ENCODE measurements at places on chromosomes 2 and 18. TPM values are rescaled to one million over a fixed set of nuclear protein-coding genes. Genes with fewer than 3 reads are reported as not detected.

DNA sequence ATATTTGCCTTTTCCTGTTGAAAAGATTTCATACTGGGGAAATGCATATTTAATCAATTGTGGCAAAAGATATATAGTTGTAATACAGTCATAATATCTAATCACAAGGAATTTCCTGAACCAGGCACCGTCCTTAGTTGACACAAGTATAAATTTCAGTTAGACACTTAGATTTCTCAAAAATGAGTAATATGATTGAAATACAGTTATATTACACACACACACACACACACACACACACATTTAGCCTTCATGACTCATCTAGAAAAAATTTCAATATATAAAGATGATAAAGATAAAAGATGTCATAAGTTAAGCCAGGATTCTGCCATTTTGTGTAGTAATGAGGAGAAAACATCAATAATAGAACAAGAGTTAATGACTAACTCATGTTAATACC, 258.4 kb upstream of the ZNF804A start:
- H3K36me3 ChIP-seq: no peaks in the 10 kb centered on the region
- H3K4me1 ChIP-seq: no peaks in the 10 kb centered on the region
- no peak overlapping the region for H3K27ac ChIP-seq
- no peak overlapping the region for H3K4me3 ChIP-seq

DNA sequence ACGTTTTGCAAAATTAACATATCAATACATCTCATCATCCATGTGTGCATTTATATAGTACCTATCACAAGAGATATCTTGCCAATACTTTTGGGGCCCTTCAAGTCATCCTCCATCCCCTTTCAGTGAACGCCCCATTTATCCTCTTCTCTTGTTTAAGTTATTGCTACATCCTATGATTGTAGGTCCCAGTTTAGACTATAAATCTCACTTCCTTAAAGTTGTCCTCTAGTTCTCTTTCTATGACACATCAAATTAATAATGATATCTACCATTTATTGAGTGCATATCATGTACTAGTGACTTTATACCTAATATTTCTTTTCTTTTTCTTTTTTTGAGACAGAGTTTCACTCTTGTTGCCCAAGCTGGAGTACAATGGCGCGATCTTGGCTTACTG, 28.8 kb upstream of the FBXO11 start:
- H3K36me3 ChIP-seq: no peaks in the 10 kb centered on the region
- peaks cover 4% of the 10 kb centered on the region for H3K27me3 ChIP-seq
- H3K27ac ChIP-seq: no peak overlapping the region

DNA sequence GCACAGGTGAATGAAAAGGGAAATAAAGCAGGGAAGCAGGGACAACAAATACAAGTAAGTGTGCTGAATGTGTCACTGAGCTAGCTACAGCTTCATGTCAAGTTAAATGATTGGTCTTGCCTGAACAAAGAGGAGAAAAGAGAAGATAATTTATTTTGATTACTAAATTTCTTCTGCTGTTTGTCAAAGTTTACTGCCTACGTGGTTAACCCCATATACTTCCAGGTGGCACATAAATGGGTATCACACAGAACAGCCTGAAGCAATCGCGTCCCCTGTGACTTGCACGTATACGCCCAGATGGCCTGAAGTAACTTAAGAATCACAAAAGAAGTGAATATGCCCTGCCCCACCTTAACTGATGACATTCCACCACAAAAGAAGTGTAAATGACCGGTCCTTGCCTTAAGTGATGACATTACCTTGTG, 434.2 kb downstream of the LRRTM4 start:
- no peaks in the 10 kb centered on the region for H3K27me3 ChIP-seq
- DNase-seq: no peak
- H3K4me1 ChIP-seq: no peaks in the 10 kb centered on the region
- no peak overlapping the region for H3K4me3 ChIP-seq

The FHOD3 gene
- not detected for total RNA-seq

DNA sequence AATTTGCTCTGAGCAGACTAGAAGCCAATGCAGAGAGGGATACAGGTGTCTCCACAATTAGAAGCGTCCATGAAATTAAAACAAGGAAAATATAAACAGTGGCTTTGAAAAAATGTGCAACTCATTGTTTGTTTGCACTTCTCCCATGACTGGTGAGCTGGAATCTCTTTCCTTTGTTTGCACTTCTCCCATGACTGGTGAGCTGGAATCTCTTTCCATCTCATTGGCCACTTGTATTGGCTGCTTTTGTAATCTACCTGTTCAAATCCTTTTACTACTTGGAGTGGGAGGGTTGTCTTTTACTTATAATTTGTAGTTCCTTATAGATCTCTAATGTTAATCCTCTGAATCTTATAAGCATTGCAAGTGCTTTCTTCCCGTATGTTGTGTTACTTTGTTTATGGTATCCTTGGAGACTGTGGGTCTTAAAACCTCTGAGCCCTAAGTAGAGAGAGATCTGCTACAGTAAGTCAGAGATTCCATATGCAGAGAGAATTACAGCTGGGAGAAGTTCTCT, 94.1 kb downstream of the RTN4 start:
- H3K27me3 ChIP-seq: no peaks in the 10 kb centered on the region
- no peak overlapping the region for H3K27ac ChIP-seq
- DNase-seq: no peak
- H3K36me3 ChIP-seq: no peaks in the 10 kb centered on the region
- H3K4me3 ChIP-seq: no peak overlapping the region
- H3K4me1 ChIP-seq: no peaks in the 10 kb centered on the region

DNA sequence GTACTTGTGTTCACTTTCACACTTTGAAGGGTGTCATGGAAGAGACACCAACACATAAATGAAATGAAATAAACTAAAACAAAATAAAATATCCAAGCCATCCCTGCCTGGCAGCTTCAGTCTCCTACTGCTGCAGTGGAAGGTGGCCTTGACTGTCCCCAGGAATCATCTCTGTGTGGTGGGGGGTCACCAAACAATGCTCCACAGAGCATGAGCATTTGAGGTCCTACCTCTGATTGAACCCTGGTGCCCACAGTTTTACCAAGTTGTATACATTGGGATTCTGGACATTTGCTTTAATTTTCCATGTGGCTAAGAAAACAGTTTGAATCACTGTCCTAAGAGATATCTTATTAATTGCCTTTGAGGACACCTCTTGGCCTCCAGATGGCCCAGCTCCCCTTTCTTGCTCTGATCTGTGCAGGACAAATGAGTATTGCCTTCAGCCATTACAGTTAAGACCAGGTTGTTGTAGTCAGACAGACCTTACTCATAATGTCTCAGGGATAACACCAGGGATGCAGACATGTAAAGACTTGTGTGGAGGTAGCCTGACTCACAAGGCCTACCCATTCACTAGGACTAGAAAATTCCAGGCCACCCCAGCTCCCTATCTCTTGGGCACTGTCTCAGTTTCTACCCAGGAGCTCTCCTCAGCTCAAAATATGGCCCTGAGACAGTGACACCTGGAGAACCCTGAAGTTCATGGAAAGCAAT, 195.0 kb downstream of the MYCN start:
- no peaks in the 10 kb centered on the region for H3K4me1 ChIP-seq
- H3K27ac ChIP-seq: no peak overlapping the region
- no peak overlapping the region for H3K4me3 ChIP-seq
- H3K36me3 ChIP-seq: no peaks in the 10 kb centered on the region
- DNase-seq: no peak

The ITPRIPL1 gene
- total RNA-seq: 0.94 TPM

- H3K36me3 ChIP-seq: no peaks in the 10 kb centered on the region
- H3K27me3 ChIP-seq: no peaks in the 10 kb centered on the region
- no peak overlapping the region for H3K4me3 ChIP-seq
- H3K4me1 ChIP-seq: no peaks in the 10 kb centered on the region
- DNase-seq: peak; percentile 33
- no peak overlapping the region for H3K27ac ChIP-seq
These were observed 32.4 kb upstream of the VIT start for GRCh38 chr2:36663851-36664695.

DNA sequence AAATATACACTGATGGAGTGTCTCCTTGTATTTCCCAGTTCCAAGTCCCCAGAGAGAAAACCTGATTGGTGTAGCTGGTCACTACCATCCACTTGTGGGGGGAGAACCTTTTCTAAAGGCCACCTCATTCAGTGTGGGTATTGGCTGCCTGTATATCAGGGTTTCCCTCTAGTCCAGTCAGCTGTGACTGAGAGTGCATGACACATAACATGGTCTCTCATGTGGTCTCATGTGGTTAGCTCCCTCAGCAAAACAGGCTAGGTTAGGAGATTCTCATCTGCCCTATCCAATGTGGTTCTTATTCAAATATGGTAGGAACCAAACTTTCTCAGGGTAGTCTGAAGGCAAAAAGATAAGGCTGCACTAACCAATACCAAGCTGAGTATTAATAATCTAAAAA, 4.1 kb upstream of the GORASP2 start:
- peaks cover 5% of the 10 kb centered on the region for H3K36me3 ChIP-seq
- no peak for DNase-seq
- H3K27ac ChIP-seq: no peak overlapping the region
- no peaks in the 10 kb centered on the region for H3K27me3 ChIP-seq
- no peak overlapping the region for H3K4me3 ChIP-seq
- H3K4me1 ChIP-seq: peaks cover 9% of the 10 kb centered on the region

DNA sequence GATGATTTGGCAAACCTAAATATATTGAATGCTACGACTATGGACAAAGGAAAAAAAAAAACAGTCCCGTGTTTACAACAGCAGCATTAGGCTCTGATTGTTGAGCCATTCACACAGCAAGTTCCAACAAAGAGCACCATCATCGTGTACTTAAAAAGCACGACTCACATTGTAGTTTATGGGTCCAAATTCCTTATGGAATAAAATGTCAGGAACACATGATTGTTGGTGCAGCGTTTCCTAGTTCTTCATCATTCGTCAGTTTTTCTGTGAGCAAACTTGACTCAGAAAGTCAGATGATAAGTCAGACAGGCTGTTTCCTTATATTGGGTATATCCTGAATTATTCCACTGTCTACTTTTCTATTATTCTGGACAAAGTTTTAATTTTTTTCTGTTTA, 10.0 kb upstream of the KIDINS220 start:
- H3K4me3 ChIP-seq: no peak overlapping the region
- DNase-seq: no peak
- H3K27ac ChIP-seq: no peak overlapping the region

- no peak for DNase-seq
- H3K27me3 ChIP-seq: no peaks in the 10 kb centered on the region
- H3K4me1 ChIP-seq: no peaks in the 10 kb centered on the region
- H3K36me3 ChIP-seq: no peaks in the 10 kb centered on the region
- H3K27ac ChIP-seq: no peak overlapping the region
- H3K4me3 ChIP-seq: no peak overlapping the region
These were observed 53.7 kb upstream of the ZNF396 start for GRCh38 chr18:35430721-35431373.

The MEP1B gene
- total RNA-seq: not detected

DNA sequence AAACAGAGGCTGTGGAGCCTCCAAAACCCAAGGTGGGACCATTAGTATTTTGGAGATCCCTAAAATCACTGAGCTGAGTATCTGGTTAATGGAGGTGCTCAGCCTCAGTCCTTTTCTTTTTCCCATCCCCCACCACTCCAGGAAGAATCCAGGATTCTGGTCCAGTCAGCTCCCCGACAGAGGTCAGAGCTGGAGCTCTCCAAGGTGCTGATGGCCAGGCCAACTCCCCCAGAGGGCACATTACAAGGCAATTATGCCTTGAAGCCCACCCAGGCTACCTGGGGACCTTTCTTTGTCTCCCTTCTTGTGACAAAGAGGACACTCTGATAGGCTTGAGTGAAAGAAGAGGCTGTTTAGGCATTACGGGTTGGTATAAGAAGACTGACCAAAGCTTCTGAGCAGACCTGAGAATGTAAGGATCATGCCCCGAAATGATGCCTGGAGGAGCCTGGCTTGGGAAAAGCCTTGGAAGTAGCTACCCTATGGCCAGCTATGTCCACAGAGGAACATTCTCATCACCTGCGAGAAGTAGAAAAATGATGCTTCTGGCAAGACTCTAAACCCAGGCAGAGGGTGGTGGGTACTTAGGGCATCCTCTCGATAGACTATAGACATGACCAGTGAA, 102.5 kb upstream of the LDAH start:
- no peaks in the 10 kb centered on the region for H3K27me3 ChIP-seq
- H3K27ac ChIP-seq: no peak overlapping the region
- no peak overlapping the region for H3K4me3 ChIP-seq
- no peak for DNase-seq
- no peaks in the 10 kb centered on the region for H3K4me1 ChIP-seq
- no peaks in the 10 kb centered on the region for H3K36me3 ChIP-seq

GRCh38 chr18:3916082-3916481, 466.1 kb downstream of the TGIF1 start:
- H3K27ac ChIP-seq: no peak overlapping the region
- DNase-seq: no peak
- H3K27me3 ChIP-seq: no peaks in the 10 kb centered on the region

DNA sequence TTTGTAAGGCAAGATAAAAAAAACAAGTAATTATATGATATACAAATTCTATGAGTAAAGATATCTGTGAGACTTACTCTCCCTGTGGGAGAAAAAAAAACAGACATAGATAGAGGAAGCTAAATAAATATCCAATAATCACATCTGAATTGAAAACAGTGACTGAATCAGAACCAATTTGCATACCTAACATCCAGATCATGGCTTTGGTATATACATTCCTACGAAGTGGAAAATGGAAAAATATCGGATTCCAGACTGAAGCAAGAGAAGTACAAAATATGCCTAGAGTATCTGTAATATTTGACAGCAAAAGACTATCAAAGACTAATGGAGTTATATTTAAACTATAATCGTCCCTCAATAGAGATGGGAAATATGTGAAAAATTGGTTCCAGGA, 1108.1 kb upstream of the CHAC2 start:
- no peaks in the 10 kb centered on the region for H3K27me3 ChIP-seq
- no peaks in the 10 kb centered on the region for H3K4me1 ChIP-seq
- H3K4me3 ChIP-seq: no peak overlapping the region
- no peak for DNase-seq
- no peaks in the 10 kb centered on the region for H3K36me3 ChIP-seq

The AKAIN1 gene
- not detected for total RNA-seq

GRCh38 chr18:47284721-47285395, 33.4 kb upstream of the SKOR2 start:
- H3K27me3 ChIP-seq: no peaks in the 10 kb centered on the region
- no peak overlapping the region for H3K27ac ChIP-seq
- H3K36me3 ChIP-seq: no peaks in the 10 kb centered on the region
- H3K4me1 ChIP-seq: no peaks in the 10 kb centered on the region
- DNase-seq: no peak
- no peak overlapping the region for H3K4me3 ChIP-seq

DNA sequence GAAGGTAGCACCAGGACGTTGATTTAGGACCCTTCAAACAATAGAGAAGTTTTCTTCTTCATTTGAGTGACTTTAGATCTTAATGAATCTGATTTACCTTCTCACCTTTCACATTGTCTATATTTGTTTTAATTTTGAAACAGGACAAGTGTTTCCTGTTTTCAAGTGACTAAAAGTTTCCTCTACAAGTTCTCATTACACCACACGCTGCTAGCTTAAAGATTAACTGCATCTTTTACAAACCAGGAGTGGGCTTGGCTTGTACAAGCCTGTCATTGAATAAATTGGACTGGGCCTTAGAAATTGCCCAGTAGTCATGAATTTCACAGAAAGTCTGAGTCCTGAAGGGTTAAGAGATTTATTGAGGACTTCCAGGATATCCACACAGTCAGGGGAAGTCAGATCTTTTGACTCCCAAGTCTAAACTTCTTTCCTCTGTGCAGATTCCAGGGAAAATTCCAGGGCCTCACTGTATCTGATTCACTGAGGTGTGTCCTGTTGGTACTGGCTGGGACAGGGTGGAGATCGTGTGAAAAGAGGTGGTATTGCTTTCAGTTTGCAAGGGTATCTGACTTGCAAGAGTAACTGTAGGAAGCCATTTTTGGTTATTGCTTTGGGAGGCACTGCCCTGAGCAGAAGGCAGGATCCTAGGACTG, 3.4 kb downstream of the SGPP2 start:
- no peaks in the 10 kb centered on the region for H3K4me1 ChIP-seq
- no peak for DNase-seq
- no peaks in the 10 kb centered on the region for H3K36me3 ChIP-seq
- H3K27me3 ChIP-seq: no peaks in the 10 kb centered on the region
- no peak overlapping the region for H3K27ac ChIP-seq
